Stimulated activated CD8-positive, alpha-beta memory T cell treated with anti-CD3 and anti-CD28 coated beads, Interleukin-4, amount 100 ng/mL, for 4 hours (primary cell): ENCODE measurements at places on chromosomes 11 and 22.

GRCh38 chr11:72072348-72072747 is 8.0 kb downstream of the NUMA1 start:
- no peak for DNase-seq

GRCh38 chr11:70124321-70125000 is 46.3 kb downstream of the ANO1 start:
- no peak for DNase-seq

DNA sequence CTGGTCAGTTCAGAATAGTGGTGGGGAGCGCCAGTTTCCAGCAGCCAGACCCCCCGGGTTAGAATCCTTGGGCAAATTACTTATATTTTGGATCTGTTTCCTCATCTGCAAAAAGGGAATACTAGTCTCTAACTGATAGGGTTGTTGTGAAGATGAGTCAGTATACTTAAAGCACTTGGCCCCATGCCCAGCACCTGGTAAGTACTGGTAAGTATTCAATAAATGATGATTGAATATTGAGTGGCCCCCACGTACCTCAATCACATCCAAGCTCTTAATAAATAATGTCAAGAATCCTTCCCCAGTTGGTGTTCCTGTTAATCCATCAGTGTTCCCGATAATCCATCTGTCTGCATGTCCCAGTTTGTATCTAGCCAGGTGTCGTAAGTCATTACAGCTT is 12.1 kb downstream of the ACP2 start:
- no peak for DNase-seq

- no peak for DNase-seq
Measured at GRCh38 chr11:1299621-1300020, 9.8 kb downstream of the TOLLIP start.

- no peak for DNase-seq
Measured at GRCh38 chr11:126467046-126467370, 111.5 kb downstream of the ST3GAL4 start.

DNA sequence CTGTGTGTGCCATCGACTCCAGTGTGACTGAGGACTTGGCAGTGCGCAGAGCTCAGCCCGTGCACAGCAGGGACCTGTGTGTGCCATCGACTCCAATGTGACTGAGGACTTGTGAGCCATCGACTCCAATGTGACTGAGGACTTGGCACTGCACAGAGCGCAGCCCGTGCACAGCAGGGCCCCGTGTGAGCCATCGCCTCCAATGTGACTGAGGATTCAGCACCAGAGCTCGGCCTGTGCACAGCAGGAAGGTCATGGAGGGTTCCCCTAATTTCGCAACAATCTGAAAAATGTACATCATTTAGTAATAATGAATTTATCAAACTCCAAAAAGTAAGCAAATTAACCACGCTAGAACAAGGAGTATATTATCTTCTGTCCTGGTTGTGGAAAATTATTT is 348.3 kb upstream of the B3GAT1 start:
- DNase-seq: no peak

DNA sequence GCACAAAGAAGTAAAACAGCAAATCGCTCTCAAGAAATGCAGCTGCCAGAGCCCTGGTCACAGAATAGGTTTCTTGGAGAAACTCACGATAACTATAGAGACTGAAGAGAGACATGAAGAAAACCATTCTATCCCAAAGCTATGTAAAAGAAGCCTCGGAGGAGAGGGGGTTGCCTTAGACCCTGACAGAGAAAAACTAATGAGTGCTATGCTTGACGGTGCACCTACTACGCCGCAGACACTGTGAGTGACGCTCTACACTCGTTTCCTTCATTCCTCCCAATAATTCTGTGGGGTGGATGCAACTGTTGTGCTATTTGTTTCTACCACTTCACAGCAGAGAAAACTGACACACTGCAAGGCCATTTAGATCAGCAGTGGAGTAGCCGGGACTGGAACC is 121.8 kb downstream of the ETS1 start:
- DNase-seq: no peak

GRCh38 chr11:132347156-132348090 is 977.0 kb downstream of the NTM start:
- DNase-seq: no peak

- no peak for DNase-seq
Measured at GRCh38 chr22:24540470-24540869, 14.5 kb downstream of the GUCD1 start.

DNA sequence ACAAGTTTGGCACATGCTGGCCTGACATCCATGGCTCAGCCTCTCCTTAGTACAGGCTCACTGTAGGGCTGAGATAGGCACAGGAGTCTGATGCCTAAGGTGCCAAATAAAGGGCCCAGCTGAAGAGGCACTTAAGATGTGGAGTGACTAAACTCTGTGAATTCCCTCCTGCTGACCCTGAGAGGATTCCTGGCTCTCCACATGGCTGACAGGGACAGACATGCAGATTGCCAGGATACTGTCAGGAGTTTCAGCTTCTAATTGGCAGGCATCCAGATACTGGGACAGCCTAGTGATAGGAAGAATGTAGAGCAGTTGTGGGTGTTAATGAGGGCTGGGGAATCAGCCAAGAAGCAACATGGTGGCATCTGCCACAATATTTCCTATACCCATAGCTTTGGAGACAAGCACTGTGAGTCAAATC is 558.7 kb downstream of the INSC start:
- DNase-seq: no peak

DNA sequence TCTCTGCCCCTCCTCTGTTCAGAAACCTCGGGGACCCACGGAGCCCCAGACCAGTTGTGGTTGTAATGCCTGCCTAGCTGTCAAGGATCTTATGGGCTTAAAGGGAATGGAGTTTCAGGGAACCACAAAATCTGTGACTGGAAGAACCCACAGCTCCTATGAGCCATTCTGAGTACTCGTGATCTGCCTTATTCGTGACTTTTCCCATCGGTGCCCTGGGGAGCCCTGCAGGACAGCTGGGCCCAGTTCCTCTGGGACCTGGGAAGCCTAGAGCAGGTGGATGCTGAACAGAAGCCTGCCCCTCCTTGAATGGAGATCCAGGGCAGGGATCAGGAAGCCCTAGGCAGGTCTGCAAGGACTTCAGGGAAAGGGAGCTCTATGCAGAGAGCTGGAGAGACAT is 42.1 kb upstream of the TTC12 start:
- DNase-seq: no peak

DNA sequence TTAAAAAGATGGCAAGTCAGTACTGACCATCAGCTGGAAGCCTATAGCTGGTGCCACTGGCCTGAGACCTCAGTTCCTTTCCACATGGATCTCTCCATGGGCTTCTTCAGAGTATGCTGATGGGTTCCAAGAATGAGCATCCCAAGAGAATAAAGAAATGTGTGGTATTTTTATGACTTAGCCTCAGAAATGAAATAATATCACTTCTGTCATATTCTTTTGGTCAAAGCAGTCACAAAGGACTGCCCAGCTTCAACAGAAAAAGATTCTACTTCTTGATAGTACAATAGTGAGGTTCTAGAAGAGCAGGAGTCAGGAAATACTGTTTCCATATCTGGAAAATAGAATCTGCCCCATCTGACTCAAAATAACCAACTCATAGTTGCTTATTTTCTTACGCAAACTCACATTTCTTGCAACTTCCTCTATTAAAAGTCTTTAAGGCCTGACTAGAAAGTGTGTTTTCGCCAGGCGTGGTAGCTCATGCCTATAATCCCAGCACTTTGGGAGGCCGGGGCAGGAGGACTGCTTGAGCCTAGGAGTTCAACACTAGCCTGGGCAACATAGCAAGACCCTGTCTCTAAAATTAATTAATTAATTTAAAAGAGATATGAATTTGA is 116.9 kb downstream of the SIK3 start:
- no peak for DNase-seq

- no peak for DNase-seq
Measured at GRCh38 chr11:66851698-66852465, 5.0 kb upstream of the LRFN4 start.

DNA sequence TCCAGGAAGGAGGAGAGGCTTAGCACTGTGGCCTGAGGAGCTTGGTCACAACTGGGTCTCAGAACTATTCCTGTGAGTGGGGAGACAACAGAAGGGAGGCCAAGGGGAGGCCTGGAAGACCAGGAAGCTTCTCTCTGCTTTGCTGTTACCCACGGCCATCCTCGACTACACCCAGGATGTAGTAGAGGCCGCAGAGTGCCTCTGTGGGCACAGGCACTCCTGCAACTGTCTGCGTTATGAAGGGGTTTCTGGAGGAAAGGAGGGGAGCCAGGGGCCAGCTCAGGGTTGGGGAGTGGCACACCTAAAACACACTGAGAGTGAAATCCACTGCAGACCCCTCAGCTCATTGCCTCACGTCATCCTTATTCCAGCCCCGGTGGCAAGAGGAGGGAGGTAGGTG is 3.8 kb upstream of the MFRP start:
- no peak for DNase-seq

GRCh38 chr11:61108847-61109585 is 6.7 kb downstream of the CD5 start:
- no peak for DNase-seq

- no peak for DNase-seq
Measured at GRCh38 chr22:40684728-40685127, 5.4 kb downstream of the MCHR1 start.

DNA sequence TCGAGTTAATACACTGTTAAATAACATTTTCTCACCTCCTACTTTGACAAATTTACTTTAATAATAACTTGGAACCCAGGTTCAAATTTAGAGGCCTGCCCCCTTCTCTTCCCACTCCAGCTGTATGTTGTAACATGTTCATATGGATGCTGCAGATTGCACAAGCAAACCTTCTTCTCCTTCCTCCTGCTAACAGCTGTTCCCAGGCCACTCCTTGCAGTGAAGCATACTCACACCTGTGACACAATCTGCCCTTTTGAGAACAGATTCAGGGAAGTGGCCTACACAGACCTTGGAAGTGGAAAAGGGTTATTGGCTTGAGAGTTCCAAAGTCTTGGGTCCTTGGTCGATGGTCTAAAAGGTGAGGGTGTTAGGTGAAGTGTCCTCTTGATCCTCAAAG is 131.9 kb downstream of the TEAD1 start:
- no peak for DNase-seq

DNA sequence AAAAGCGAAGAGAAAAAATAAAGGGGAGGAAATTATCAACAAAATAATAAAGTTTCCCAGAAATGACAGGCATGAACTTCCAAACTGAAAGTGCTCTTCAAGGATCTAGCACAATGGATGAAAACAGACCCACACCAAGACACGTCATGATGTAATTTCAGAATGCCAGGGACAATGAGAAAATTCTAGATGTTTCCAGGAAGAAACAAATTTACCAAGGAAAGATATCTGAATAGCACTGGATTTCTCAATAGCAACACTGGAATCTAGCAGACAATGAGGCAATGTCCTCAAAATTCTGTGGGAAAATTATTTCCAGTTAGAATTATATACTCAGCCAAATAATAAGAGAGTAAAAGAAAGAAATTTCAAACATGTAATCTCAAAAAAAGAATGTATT is 46.0 kb downstream of the DENND5A start:
- no peak for DNase-seq

- DNase-seq: no peak
Measured at GRCh38 chr22:45612940-45613339, 58.7 kb upstream of the ATXN10 start.

DNA sequence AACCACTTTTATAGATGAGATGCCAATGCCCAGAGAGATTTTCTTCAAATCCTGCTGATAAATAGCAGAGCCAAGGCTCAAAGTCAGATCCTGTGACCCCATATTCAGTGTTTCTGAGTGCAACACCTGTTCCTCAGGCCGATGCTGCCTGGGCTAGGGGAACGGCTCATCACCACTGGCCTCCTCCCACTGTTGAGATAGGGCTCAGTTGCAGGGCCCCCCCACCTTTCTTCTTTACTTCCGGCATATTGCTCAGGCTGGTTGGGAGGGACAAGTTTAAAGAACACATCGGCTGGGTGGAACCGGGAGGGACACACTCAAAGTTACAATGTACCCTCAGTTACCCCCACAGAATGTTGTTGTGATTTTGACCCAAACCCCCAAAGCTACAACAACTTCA is 88.3 kb upstream of the CRTAM start:
- no peak for DNase-seq

GRCh38 chr11:91160661-91161060 is 937.8 kb upstream of the CHORDC1 start:
- DNase-seq: no peak

GRCh38 chr11:10122326-10123197 is 171.5 kb downstream of the SBF2 start:
- no peak for DNase-seq

- no peak for DNase-seq
Measured at GRCh38 chr11:18379201-18379600, 15.2 kb upstream of the LDHA start.

DNA sequence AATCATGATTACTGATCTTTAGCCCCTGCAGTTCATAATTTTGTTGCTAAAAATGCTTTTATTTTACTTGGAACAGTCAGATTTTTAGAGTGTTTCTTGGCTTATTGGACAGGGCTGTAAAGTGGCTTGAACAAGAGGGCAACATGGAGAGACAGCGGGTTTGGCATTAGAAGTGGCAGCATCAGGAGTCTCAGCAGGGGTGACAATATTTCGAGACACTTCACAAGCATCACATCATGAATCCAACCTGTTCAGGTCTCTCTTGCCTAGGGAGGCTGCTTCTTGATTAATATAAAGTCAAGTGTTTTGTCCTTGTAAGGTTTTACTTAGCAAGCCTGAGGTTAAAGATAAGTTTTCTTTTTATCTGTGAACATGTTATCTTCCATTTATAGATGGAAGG is 2249.5 kb downstream of the LRRC4C start:
- DNase-seq: no peak
